NCI-H2171 treated with DMSO at 0.1 percent for 48 hours (cell line): ENCODE measurements at places on chromosomes 2 and 18.

DNA sequence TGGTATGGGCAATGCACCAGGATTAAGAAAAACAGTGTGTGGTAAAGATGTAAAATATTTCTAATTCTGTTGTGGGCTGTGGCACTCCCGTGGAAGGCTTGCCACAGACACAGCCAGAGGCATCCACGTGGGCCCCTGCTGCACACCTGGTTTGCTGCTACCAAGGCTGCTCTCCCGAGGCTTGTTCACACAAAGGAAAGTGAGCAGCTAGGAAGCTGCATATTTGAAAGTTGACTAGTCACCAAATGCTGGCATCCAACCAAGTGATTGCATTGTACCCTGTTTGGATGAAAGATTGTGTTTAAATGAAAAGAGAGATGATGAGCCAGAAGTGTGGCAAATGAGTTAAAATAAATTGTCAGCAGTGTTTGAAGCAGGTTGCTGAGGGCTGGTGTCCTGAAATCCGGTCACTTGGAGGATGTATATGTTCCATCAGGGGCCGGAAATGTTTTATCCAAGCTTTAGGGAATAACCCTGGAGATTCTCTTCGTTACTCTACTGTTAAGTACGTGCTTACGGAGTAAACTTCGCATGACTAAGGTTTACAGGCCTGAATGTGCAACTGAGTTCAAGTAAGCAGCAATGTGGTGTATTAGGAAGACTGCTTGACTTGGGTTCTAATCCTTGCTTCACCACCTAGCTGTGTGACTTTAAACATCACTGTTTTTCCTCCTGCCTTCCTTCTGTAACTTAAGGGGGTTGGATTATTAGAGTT lies 86.1 kb downstream of the MSH2 start:
- no peak for DNase-seq

GRCh38 chr2:236568068-236568921 lies 1.3 kb upstream of the ACKR3 start:
- DNase-seq: no peak

DNA sequence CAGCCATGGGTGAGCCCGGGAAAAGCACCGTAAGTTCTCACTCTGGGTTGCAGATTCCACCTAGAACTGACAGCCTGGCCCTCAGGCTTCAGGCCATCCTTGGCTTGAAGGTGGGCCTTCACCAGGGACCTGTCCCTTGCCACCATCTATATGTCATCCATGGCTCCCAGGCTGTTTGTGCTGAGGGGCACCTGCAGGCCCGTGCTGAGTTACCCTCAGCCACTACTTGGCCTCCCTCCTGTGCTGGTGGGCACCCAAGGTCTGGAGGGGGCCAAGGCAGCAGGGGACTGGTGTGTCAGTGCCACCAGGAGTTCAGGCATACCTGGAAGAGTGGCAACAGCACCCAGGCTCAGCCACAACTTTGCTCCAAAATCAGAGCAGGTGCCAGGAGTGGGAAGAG lies 326.2 kb upstream of the SMIM21 start:
- no peak for DNase-seq

- DNase-seq: no peak
Measured at GRCh38 chr18:68461481-68462018, 253.4 kb downstream of the TMX3 start.

DNA sequence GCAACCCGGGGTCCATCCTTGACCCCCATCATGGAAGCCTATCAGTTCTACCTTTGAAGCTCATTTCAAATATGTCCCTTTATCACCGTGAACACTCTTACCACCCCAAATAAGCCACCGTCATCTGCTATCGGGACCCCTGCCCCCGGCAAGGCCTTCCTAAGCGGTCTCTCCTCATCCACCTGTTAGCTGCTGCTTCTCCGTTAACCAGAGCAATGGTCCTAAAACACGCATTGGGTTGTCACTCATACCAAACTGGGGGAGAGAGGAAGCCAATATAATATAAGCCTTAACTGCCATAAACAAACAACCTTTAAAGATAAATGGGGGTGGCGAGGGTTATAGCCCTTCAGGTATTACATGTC lies 680 bp downstream of the ASNSD1 start:
- DNase-seq: no peak

- no peak for DNase-seq
Measured at GRCh38 chr2:6917761-6918421, 679 bp downstream of the RNF144A start.

- no peak for DNase-seq
Measured at GRCh38 chr18:25126751-25127150, 225.2 kb downstream of the ZNF521 start.

DNA sequence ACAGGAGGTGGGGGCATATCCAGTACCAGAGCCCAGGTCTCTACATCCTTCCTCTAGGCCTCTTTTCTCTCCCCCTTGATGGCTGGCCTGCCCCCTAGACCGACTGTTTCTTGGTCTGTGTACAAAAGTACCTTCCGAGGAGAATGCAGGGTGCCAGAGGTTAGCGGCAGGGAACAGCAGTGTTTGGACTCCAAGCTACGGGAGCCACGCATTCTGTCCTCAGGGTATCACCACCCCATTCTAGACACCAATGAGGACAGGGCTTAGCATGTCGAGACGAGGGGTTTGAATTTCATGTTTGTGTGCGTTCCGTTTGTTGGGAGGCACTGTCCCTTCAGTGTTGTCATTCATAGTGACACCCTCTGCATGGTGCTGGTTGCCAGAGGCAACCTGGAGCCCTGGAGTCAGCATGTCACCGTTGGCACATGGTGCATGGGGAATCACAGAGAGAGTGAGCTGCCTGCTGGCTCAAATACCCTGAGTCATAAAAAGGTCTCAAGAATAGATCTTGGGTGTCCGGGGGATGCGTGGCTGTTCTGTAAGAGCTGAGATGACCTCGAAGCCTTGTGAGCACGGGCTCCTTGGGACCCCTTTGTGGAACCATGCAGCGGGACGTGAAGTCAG lies 57.2 kb upstream of the LDLRAD4 start:
- no peak for DNase-seq

DNA sequence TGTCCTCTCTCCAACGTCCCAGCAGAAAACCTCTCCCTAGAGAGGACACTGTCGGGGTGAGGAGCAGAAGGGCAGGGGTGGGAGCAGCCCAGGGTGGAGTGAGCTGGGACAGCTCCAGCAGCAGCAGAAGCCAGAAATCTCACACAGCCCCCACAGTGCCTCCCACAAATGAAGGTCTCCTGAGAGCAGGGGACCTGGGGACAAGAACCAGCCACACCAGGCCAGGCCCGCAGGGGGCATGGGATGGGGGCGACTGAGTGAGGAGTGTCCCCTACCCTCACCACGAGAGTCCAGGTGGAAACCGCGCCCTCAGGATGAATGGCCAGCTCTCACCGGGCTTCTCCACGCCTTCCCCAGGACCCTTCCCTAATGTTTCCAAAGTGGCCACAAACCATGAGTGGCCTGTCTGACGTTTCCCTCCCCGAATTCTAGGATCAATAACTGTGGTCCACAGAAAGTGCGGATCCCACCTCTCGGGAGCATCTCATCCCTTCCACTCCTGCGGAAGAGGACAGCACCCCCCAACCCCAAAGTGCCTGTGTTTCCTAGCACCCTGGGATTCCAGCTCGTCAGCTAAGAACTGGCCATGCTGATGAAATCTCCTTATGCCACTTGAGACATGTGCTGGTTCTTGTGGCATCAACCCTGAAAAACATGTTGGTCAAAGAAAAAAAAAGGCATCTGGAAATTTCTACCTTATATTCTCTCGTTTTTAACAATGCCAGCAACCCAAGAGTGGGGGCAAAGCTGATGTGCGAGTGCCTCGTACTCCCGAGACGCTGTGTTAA lies 121.1 kb downstream of the HDAC4 start:
- no peak for DNase-seq

DNA sequence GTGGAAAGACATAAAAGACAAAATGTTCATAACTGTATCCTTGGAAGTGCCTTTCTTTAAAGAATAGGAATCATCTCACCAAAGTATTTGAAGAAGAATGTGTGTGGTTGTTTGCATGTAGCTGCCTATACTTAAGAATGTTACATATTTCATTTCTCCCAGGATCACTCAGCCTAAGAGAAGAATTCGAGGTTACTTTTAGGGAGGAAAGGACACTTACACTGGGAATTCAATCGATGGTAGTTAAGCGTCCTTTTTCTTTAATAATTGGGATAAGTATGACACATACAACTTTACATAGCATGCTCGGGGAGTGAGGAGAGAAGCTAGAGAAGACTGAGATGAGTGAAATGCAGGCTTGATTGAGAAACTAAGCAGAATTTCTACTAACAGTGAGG lies 22.0 kb upstream of the CYP1B1 start:
- no peak for DNase-seq

DNA sequence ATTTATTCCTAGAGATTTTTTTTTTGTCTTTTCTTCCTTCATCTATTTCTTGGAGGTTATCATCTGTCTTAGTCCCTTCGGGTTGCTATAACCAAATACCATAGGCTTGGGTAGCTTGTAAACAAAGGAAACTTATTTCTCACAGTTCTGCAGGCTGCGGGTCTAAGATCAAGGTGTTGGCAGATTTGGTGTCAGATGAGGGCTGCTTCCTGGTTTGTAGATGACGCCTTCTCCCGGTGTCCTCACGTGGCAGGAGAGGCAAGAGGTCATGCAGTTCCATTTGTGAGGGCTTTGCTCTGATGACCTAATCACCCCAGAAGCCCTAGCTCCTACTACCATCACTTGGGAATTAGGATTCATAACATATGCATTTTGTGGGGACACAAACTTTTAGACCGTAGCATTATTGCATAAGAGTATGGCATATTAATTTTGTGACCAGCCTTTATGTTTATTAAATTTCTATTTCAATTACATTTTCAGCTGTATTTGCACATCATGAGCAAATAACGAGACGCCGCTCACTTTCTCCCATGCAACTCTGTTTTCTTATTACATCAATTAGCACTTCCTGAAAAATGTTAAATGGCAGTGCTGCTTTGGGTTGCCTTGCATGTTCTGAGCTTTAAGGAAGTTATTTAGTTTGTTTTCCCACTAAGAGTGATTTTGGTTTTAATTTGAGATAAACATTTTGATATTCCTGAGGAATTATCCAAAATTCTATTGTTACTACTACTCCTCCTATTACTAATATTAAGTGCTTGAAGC lies 246.4 kb upstream of the HDAC4 start:
- DNase-seq: no peak

GRCh38 chr2:165572151-165572550 lies 102.7 kb downstream of the CSRNP3 start:
- peak; percentile 96 for DNase-seq

DNA sequence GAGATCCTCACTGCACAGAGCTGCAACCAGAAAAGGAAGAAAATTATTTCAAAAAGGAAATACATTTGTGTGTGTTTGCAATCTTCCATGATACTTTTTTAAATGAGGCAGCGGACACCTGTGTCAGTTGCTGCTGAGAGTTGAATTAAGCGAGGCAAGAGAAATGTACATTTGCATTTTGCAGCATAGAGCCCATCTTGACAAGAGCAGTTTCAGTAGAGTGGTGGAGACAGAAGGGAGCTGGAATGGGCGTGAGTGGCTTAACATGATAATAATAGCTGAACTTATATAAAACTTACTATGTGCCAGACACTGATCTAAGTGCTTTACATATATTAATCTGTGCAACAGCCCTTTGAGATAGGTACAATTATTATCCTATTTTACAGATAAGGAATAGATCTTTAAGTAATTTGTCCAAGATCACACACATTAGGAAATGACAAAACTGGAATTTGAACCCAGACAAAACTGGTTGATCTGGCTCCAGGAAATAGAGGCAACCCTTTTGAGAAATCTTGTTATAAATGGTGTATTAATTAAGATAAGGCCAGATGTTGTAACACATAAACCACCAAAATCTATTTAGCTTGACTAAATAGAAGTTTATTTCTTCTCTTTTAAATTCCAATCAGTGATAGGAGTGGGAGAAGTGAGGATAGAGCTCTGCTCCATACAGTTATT lies 68.7 kb downstream of the SDC1 start:
- DNase-seq: no peak

DNA sequence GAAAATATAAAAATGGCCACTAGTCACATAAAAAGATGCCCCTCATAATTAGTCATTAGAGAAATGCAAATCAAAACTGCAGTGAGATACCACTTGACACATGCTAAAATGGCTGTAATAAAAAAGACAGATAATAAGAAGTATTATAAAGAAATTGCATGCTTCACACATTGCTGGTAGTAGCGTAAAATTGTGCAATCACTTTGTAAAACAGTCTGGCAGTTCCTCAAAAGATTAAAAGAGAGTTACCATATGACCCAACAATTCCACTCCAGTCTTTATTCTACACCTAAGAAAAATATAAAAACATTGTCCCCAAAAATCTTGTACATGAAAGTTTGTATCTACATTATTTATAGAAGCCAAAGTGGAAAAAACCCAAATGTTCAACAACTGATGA lies 170.6 kb upstream of the FIGN start:
- no peak for DNase-seq

DNA sequence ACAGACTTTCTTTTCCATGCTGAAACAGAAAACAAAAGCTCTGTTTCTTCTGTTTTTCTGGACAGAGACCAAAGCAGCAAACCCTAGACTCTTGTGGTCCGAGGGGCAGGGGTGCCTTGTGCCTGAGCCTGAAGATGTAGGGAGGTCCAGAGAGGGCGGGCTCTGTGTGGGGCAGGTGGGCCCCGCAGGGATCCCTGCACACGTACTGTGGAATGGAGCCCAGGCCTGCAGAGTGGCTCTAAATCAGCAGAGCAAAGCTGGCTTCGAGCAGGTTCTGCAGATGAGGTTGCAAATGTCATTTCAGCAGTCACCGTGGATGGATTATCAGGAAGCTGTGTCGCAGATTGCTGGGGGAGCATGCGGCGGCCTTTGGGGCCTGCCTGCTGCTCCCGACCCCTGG lies 438.6 kb downstream of the RNF144A start:
- DNase-seq: no peak

- DNase-seq: no peak
Measured at GRCh38 chr18:77101410-77102258, 30.9 kb downstream of the MBP start.

GRCh38 chr2:46530639-46531038 lies 51.3 kb downstream of the TMEM247 start:
- DNase-seq: no peak

- DNase-seq: peak; percentile 93
Measured at GRCh38 chr2:159902722-159903121, 104.7 kb upstream of the CD302 start.

DNA sequence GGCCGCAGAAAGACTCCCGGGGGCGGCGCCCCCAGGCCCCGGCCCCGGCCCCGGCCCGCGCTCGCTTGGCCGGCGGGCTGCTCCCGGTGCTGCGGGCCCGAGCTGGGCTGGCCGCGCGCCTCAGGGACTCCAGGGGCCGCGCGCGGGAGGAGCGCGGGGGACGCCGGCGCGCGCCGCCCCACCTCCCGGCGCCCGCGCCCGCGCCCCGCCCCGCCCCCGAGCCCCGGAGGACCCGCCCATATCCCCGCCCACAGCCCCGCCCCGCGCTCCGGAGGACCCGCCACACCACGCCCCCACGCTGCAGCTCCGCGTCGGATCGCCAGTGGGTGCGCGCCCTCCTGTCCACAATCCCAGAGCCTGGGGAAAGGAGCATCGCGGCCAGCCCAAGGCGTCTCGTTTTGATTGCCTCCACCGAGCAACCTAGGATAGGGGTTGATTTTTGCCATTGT lies at the start of gene PARD6G:
Gene PARD6G (minus strand): TSS at position 122 of the 449 bp plus-strand sequence. CDS start 166 bp downstream, outside the sequence.
- DNase-seq: peak; percentile 25
